ENCODE measurements at places on chromosomes 6 and 20.

DNA sequence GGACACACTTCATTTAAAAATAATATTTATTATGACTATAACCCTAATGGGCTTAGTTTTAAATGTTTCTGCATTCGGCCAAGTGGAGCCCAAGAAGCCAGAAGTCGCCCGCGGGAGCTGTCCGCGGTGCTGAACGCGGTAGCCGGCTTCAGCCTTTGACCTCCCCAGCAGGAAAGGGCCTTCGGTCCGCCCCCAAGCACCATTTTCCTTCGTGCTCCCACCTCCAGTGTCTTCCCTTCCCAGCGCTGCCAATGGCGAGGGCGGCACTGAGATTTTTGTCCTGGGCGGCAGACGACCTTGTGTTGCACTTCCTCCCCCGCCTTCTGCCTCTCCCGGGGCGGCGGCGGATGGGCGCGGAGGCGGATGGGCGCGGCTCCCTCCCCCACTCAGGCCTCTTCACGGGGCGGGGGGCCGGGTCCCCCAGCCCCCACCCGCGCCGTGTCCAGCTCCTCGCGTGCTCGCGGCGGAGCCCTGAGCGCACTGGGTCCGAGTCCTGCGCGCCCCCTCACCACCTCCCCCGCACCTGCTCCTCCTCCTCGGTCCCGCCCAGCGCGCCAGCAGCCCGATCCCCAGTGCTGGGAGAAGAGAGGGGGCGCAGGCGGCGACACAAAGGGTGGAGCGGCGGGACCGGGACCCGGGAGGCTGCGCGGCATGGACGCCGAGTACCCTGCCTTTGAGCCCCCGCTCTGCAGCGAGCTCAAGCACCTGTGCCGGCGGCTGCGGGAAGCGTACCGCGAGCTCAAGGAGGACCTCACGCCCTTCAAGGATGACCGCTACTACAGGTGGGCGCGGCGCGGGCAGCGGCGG lies 23.6 kb upstream of the TMEM181 start:
- DNase-seq, result peak; percentile 32

DNA sequence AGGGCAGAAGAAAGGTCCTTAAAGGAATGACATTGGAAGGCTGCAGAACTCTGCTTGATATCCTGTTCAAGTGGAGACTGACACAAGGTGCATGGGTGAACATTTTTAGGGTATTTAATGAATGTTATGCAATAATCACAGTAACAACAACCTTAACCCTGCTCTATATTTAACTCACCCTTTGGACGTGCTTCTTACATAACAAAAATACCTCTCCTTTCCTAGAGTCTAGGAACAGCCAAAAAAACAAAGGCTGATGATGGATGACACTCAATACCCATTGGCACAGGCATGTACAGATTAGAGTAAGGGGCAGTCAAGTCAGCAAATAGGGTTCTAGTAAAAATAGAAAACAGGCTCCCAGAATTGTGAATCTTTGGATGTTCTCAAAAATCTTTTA lies 30.6 kb downstream of the ROS1 start:
- DNase-seq, result no peak

GRCh38 chr6:56529594-56530191 lies 113.0 kb downstream of the DST start:
- DNase-seq, result no peak

- DNase-seq, result no peak
Measured at GRCh38 chr20:1203630-1204029, 376 bp downstream of the C20orf202 start.

- DNase-seq, result no peak
Measured at GRCh38 chr6:77786935-77787629, 134.2 kb downstream of the MEI4 start.

DNA sequence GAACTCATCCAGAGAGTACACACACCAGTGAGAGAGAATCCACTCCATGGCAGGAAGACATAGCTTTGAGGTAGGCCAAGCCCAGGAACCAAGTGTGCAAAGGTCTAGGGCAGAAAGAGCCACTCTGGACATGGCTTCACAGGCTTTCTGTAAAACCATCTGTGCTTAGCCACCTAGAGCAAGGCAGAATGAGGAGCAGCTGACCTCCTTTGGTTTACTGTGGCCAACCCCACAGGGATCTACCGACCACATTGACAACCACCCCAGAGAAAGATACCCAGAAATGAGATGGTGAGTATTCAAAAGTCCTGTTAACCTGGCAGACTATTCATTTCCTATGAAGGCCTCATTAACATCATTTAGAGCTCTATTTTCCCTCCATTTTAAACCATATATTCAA lies 10.5 kb downstream of the ZHX3 start:
- DNase-seq, result no peak

GRCh38 chr6:5645328-5646290 lies 361.1 kb downstream of the NRN1 start:
- DNase-seq, result no peak
